NCI-H2029 treated with DMSO at 0.1 percent for 48 hours (cell line): ENCODE measurements at places on chromosomes 6 and 20.

DNA sequence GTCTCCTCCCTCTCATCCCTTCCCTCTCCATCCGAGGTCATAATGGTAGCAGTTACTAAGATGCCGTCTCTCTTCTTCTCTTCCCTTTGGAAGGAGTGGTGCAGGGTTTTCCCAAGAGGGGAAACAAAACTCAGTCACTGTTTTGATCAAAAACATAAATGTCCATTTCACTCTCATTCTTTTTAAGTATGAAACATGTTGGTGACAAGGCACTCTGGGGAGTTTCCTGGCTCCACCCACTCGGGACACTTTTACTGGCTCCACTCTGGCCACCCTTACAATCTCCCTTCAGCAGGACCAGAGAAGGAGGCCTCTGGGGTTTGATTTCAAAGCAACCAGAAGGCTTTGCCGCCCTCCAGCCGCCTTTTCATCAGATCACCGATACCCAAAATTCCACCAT lies 57.0 kb downstream of the FGD2 start:
- DNase-seq = no peak

GRCh38 chr6:74654296-74654695 lies 551.6 kb downstream of the COL12A1 start:
- DNase-seq = no peak

DNA sequence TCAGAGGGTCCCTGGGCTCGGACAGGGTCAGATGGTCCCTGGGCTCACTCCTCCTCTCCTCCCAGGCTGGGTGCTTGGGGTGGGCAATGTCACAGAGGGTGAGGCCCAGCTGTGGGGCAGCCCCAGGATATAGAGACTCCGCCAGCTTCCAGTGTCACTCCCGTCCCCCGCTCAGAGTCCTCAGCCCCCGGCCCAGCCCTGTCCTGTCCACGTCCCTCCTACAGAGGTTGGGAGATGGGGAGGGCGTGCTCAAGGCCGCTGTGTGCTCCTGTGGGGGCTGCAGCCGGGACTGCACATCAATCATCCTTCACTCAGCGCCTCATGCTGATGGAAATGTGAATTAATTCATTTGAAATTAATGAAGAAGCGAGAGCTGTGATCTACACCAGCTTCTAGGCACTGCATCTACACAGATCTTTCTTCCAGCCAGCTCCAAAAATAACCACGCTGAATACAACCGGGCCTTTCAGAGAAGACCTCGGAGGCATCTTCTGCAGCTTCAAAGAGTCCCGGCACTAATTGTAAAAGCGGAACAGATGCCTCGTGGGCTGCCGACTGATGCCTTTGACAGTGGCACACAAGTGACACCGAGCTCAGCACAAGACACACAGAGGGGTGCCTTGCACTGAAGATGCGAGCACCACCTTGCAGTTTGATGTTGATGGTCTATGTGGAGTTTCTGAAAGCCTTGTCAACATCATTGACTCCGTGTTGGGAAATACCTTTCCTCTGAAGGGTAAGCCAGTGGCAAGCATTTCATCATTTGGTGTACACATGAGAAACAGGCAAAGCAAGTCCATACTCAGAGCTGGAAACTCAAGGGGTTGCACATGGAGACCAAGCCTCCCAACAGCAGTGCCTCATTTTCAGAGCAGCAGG lies 39.3 kb downstream of the DACT2 start:
- no peak for DNase-seq

- DNase-seq = no peak
These were observed 157.5 kb downstream of the CEBPB start for GRCh38 chr20:50348096-50348495.

DNA sequence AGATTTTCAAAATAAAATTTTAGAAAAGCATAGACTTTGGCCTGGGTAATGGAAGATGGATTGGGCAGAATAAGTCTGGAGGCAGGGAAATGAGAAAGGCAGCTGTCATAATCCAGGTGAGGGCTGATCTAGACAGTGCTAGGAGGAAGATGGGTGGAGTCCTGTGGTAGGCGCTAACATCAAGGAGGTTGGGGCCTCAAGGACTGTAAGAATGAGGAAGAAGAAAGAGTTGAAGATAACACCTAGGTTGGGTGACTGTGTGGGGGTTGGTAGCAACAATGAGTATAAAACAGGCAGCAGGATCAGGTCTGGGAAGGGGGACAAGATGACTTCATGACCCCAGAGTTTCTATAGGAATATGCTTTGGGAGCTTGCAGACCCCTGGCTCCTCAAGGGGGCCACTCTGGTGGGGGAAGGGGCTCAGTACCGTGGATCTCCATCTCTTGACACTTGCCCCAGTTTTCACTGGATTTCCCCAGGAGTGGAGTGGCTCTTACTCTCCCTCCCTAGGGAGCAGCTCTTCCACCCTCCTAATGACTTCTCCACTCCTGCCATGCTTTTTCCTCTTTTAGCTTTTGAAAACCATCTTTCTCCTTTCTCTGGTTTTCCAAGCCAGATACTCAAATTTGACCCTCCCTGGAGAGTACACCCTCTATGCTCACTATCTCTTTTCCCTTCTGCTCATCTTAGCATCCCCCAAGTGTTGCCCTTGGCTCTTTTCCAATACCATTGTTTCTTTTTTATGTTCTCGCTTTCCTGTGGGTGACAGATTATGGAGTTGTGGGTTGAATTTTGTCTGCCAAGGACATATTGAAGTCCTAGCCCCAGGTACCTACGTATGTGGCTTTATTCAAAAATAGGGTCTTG lies 14.8 kb downstream of the TRIM31 start:
- DNase-seq = no peak
